ENCODE measurements at places on chromosomes 16 and 17.

- DNase-seq: no peak
Observed at GRCh38 chr17:74452841-74453661, 13.4 kb upstream of the CD300A start.

GRCh38 chr17:47997586-47997985, 26.7 kb downstream of the CDK5RAP3 start:
- no peak for DNase-seq

GRCh38 chr16:85514295-85514597, 98.9 kb upstream of the GSE1 start:
- DNase-seq: no peak

GRCh38 chr16:47026492-47026891, 53.0 kb upstream of the DNAJA2 start:
- DNase-seq: no peak

GRCh38 chr17:45584092-45585036, 93.8 kb upstream of the PLEKHM1 start:
- no peak for DNase-seq

GRCh38 chr17:74271901-74272561, 2.0 kb upstream of the DNAI2 start:
- no peak for DNase-seq

- DNase-seq: no peak
Observed at GRCh38 chr16:85083051-85083639, 29.1 kb downstream of the CIBAR2 start.

- DNase-seq: no peak
Observed at GRCh38 chr17:57752031-57752905, 7.2 kb upstream of the CCDC182 start.

- DNase-seq: no peak
Observed at GRCh38 chr16:47949714-47950113, 206.1 kb downstream of the ABCC12 start.

DNA sequence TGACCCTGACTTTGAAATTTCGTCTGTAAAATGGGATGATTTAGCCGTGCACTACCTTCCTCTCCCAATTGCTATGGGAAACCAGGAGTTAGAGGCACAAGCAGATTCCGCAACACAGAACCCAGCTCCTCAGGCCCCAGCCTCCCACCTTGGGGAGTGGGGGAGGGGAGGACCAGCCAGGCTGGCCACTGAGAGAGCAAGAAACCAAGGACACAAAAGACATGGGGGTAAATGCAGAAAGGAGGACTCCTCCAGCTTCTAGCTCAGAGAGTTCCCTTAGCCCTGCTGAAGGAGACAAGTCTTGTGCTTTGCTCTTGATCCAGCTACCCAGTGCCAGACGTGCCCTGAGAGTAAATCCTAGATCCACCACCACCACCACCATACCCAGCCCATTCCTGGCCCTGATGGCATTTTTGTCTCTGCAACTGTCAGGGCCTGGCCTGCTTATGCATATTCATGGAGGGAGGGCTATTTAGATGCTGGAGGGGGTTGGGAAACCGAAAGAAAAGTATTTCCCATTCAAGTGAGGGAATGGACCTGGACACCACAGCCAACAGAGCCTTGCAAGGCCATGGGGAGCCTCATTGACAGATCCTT, 25.9 kb downstream of the PITPNM3 start:
- no peak for DNase-seq

- no peak for DNase-seq
Observed at GRCh38 chr17:29255926-29256522, 9.4 kb downstream of the CRYBA1 start.

GRCh38 chr17:8979715-8980114, 14.2 kb upstream of the PIK3R5 start:
- no peak for DNase-seq

- no peak for DNase-seq
Observed at GRCh38 chr17:65229621-65229995, 92.4 kb downstream of the RGS9 start.

DNA sequence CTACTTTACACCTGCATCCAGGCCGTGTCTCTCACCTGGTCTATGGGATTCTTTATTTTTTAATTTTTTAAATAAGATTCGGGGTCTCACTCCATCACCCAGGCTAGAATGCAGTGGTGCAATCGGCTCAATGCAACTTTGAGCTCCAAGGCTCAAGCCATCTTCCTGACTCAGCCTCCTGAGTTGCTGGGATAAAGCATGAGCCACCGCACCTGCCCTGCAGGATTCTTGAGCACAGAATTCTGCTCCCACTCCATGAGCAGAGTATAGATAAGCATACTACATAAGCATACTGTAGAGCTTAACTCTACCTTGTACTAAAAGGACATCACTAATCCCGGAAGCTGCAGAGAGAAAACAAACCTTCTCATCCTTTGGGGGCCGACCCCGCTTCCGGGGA, 15.5 kb downstream of the GLYR1 start:
- DNase-seq: no peak

- no peak for DNase-seq
Observed at GRCh38 chr16:23134274-23134673, 15.0 kb downstream of the USP31 start.

DNA sequence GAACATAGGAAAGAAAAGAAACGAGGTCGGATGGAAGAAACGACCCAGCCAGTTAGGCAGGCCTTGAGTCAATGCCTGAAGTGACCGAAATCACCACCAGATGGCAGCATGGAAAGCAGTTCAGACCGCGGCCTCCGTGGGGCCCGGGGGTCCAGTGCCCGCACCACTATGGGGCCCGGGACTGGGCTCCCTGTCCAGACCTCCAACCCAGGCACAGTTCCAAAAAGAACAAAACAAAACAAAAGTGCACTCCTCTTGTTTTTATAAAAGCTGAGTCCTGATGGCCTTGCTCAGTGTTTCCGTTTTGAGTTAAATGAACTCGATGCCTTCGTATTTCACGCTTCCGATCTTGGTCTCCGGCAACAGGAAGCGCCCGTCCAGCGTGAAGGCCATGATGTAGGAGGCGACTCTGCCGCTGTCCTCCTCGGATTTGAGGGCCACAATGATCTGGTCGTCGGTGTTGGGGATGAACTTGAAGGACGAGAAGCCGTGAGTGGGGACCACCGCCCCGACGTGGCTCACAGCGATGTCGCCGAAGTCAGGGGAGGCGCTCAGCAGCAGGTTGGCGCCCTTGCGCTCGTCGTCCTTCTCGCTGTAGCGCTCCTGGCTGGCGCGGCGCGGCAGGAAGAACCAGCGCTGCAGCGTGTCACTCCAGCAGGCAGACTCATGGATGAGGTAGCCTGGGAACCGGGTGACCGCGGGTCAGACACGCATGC, 13.7 kb upstream of the LGALS3BP start:
- peak; percentile 42 for DNase-seq

DNA sequence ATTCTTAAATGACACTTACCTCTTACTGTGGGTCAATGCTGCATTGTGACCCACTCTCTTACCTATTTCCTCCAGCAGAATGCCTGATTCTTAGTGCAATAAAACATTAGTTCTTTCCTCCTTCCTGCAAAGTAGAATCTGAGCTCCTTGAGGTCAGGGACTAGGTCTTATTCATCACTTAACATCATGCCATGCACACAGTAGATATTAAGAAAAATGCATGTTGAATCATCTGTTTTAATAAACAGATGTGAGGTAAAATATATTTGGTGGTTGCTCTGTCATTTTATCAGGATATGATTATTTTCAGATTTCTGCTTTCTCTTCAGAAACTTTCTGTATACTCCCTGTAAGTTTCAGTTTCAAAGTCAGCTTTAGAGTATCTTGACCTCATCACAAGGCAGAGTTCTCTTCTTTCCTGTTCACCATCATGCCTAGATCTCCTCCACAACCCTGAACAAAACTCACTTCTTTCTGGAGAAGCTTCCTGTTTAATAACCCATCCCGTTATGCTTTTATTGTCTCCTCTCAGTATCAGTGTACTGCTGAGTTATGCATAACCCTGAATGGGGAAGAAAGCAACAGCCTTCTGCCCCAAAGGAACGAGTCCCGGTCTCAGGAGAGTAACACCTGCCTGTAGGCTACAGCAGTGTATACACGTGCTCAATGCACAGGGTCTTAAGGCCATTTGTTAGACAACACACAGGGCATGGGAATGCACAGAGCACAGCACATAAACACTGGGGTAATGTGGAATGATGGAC, 30.3 kb upstream of the SUPT4H1 start:
- no peak for DNase-seq

DNA sequence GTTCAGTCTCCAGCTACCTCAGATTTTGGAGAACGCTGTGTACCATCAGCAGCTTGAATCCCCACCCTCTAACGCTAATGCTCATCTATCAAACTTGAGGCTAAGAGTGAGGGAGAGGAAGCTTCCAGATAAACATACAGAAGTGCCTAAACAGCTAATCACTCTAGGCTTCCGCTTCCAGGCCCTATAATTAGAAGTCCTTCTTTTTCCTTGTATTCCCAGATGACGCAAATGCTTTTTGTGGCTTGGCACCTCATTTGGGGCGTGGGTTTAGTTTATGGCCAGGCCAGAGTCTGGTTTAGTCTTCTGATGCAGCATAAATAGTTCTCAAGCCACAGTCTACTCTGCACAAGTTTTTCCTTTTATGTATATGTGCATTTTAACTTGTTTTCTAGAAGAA, 263.4 kb downstream of the BCAS3 start:
- peak; percentile 34 for DNase-seq

DNA sequence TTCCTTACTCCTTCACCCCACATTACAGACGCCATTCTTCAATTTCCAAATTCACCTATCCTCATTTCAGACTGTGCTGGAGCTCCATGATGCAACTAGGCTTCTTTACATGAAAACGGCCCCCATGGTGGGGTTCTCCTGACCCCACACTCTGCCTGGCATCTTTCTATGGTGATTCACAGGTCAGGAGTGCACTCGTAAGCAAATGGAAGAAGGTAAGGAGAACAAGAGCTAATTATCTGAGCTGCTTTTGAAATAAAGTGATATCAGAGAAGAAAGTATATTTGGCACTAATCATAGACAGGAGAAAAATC, 27.5 kb upstream of the SUPT4H1 start:
- no peak for DNase-seq

DNA sequence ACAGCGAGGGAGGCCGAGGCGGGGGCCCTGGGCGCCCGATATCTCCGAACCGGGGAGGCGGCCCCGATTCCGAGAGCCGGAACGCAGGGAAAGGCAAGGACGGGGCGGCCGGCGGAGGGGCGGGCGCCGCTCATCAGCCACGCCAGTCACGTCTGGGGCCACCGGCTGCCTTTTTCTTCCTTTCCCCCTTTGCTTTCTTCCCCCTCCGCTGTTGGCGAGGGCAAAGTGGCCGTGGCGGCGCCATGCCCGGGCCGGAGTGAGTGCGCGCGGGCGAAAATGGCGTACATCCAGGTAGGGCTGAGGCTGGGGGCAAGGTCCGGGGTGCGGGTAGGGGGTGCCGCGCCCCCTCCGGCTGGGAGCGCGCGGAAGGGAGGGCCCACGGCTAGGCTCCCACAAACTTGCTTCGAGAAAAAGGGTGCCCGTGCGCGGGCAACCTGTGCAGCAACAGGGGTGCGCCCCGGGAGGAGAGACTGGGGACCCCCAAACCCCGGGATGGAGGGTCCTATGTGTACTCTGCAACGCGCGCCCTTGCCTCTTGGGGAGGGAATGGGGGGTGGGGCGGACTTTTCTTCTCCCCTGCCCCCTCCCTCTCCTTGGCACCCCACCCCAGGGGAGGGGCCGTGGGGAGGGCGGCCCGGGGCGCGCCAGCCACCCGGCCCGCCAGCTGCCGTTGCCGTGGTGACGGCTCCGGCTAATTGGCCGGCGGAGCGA, 486 bp downstream of the SYT17 start:
- DNase-seq: peak; percentile 81

GRCh38 chr17:80012765-80013741, 22.6 kb downstream of the TBC1D16 start:
- no peak for DNase-seq

DNA sequence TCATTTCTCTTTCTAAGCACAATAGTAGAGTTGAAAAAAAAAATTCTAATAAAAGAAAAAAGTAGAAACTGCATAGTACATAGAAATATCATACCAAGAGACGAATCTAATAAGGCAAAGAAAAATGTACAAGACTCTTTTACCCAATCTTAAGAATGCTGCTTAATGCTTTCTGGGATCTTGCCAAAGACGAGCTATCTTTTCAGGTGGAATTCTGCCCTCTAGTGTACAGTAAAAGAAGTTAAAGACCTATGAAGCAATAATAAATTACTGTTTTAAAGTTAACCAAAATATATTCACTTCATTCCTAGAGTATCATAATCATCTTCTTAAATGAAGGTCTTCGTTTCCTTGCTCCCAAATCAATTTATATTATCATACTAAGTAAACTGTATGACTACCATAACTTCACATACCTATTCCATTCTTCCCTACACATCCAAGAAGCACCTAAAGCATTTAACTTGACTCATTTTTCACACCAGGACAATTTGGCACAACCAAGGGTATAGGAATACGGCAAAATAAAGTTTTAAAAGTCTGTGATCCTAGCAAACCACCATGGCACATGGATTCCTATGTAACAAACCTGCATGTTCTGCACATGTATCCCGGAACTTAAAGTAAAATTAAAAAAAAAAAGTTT, 47.7 kb downstream of the CFDP1 start:
- peak; percentile 10 for DNase-seq

DNA sequence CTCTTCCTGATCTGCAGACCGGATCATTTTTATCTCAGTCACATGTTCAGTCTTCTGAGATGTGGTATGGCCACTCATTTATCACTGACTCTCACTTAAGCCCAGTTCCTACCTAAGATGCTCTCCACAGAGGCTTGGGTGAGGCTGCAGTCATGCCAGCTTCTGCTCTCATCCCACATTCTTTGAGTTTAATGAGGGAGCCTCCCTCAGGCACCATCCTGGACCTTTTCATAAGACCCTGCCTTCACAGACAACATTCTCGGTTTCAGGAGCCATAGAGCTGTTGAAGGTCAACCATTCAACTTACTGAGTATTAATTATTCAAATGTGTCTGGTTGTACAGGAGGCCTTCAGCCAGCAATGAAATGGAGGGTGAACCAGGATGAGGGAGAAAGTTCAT, 23.6 kb upstream of the HNF1B start:
- no peak for DNase-seq

GRCh38 chr16:19236561-19237209, 48.8 kb upstream of the CLEC19A start:
- DNase-seq: no peak

DNA sequence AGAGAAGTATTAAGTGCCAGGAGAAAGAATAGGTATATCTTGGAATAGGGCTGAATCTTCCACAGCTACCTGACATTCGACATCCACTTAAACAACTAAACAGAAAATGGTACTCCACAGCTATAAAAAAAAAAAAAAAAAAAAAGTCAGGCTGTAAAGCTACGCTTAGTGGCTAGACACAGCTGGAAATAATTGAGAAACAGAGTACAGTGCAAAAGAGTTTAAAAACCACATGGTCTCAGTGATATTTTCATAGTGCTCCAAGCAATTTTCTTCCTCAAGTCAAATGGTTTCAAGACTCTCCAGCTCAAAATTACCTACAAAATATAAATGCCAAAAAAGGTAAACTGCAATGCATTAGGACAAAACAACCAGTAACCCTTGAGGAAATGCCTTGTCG, 607.1 kb downstream of the KCNJ2 start:
- DNase-seq: no peak

- DNase-seq: no peak
Observed at GRCh38 chr17:49549691-49550678, 25.7 kb upstream of the NXPH3 start.

- DNase-seq: no peak
Observed at GRCh38 chr16:82257990-82258389, 88.0 kb upstream of the MPHOSPH6 start.
